ENCODE measurements at places on chromosomes 13 and 19.

DNA sequence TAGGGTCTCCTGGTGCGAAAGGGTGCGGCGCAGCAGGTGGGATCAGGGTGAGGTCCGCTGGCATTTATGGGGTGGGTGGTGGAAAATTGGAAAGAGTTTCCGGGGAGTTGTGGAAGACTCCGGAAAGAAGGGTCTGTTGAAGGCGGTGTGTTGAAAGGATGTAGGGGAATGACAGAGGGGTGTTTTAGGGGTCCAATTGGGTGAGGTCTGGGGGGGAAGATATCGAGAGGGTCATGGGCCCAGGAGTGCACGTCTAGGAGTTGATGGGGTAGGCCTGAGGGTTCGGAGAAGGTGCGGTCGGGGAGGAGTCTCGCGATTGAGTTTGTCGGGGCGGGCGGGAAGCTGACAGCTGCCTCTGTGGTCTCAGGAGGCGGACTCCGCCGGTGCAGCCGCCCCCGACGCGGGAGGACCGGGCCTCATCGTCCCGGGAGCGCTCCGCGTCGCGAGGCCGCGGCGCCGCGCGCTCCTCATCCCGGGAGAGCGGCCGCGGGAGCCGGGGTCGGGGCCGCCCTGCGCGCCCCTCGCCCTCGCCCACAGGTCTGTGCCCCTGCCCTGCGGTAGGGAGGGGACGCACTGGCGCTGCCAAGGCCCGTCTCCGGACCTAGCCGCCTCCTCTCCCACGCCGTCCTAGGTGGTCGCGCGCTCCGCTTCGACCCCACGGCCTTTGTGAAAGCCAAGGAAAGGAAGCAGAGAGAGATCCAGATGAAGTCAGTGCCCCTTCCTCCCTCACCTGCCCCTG is 7.0 kb downstream of the PGLYRP1 start:
- DNase-seq: peak; percentile 56

DNA sequence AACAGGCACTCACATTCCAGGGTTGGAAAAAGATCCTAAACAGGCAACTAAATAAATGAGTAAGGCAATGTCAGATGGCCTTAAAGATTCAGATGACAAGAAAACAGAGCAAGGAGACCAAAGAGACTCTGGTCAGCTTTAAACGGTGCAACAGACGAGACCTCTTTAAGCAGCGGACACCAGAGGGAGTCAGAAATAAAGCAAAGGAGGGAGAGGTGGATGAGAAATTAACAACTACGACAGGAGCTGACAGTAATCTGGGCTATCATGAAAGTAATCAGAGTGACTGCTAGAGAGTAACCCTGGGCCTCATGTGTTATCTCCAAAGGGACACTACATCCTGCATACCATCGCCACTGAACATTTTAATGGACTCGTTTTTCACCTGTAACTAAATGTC is 1.1 kb downstream of the ZNF550 start:
- peak; percentile 15 for DNase-seq

- no peak for DNase-seq
Measured at GRCh38 chr13:112686987-112687386, 2.9 kb upstream of the ATP11A start.

DNA sequence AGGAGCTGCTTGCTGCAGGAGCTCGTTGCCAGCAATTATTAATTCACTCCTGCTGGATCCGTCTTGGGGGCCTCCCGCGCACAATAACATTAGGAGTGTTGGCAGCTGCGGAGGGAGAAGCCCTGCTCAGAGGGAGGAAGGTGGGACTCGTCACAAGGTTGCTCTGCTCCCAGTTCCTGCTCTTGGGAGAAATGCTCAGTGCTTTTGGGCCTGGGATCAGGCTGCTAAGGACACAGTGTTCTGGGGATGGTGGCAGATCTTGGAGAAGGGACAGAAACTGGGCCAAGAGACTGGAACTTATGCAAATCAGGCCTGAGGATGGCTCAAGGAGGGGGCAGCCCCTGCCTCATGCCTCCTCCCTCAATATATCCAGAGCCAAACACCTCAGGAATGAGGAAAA is 78.9 kb upstream of the OLFM4 start:
- DNase-seq: no peak

DNA sequence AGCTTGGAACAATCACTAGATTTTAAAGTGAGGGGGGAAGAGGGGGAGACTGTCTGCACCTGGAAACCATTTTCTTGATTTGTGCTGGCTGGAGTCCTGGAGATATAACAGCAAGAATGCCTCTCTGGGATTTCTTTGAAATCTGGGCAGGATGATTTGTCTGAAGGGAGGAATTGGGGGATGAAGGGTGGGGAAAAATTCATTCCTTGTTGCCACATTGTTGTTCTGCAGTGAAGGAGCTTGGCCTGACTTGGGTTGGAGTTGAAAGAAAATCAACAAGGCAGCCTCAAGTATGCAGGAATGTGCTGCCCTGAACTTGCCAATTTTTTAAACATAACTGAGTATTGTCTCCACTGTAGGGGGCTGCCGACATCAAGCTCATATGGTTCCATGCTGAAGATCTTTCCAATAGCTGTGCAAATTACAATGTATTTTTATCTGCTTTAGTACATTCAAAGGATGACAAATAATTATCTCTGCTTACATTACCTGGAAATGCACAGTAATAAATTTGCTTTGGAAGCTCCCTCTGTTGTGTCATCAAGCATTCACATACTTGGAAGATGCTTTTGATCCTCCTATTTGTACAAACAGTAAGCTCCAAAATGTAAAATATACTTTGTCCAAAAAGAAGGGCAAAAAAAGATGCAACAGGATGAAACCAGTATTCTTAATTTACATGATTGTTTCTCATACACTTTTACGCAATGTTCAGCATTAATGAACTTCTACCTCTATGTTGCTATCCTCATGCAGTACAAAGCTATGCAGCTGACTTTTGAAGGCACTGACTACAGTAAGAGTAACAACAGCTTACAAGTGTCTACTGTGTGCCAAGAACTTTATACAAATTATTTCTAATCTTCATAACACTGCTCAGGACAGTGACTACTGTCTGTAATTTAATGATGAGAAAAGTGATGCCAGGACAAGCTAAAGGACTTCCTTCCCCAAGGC is 627.9 kb upstream of the KLF12 start:
- peak; percentile 6 for DNase-seq

DNA sequence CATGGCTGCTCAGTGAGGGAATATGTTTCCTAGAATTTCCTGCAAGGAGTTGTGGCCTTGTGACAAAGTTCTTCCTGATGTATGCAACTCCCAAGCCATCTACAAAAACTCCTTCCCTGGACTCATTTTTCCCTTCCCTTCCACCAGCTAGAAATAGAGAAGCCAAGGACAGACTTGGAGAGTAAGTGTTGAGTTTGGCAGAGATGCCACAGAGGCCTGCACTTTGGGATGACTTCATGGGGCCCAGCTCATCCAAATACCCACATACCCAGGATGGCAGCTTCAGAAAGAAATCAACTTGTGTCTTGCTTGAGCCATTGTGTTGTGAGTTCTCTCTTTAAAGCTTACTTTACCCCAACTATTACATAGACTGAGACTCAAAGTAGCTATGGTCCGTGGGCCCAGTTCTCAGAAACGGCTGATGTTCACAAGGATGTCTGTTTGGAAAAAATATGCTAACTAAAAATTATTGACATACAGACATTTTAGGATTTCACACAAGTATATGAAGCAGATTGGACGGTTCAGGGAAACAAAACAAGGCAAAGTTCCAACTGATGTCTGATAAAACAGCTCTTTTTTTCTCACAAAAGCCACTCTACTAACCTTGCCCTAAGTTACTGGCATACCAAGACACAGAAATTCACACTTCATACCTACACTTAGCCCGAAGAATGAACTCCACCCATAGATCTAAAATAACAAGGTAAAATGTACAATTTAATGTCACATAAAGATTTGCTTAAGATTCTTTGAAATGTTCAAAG is 107.9 kb downstream of the NALCN start:
- no peak for DNase-seq

DNA sequence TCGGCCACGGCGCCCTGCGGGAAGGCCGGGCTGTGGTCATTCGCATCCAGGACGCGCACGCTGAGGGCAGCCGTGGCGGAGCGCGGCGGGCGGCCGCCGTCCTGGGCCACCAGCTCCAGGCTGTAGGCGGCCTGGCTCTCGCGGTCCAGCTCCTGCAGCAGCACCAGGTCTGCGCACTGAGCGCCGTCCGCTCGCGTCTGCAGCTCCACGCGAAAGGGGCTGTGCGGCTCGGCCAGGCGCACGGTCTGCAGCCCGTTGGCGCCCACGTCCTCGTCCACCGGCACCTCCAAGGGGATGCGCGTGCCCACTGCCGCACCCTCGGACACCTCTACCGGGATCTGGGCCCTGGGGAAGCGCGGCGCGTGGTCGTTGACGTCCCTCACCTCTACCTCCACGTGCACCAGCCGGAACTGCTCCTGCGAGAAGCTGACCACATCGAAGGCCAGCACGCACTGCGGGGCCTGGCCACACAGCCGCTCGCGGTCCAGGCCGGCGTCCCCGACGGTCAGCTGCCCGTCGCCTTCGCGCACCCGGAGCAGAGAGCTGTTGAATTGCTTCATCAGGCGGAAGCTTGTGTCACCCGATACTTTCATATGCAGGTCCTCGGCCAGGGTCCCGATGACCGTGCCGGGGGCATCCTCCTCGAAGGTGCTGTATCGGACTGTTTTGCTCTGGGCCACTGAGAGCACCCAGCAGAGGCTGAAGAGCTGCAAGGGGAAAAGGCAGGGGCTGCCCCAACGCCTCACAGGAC is 583 bp downstream of the PCDH8 start:
- peak; percentile 33 for DNase-seq

DNA sequence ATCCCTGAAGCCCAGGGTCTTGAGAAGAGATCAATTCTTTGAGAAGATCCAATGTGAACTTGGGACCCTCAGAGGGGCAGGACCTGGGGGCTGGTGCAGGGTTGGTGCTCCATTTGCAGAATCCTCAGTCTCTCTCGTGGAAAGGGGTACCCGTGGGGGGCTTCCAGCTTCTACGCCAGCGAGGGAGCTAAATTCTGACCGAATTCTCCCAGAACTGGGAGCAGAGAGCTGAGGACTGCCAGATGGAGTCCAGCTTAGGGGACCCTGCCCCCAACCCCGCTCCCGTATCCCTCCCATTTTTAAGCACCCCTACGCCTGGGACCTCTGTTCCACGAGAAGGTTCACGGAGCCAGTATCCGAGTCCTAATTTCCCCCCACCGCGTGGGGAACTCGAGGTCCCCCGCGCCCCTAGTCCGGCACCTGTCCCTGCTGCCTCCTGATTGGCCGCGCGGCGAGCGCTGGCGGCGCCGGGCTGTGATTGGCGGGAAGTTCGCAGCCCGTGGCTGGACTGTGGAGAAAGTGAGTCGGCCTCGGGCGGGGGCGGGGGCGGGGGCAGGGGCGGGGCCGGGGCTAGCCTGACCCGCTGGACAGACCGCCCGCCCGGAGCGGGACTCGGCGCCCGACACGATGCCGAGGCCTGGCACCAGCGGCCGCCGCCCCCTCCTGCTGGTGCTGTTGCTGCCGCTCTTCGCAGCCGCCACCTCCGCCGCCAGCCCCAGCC is 4.4 kb upstream of the LTBP4 start:
- DNase-seq: peak; percentile 80

GRCh38 chr13:95191821-95192563 is 109.3 kb downstream of the ABCC4 start:
- peak; percentile 91 for DNase-seq

DNA sequence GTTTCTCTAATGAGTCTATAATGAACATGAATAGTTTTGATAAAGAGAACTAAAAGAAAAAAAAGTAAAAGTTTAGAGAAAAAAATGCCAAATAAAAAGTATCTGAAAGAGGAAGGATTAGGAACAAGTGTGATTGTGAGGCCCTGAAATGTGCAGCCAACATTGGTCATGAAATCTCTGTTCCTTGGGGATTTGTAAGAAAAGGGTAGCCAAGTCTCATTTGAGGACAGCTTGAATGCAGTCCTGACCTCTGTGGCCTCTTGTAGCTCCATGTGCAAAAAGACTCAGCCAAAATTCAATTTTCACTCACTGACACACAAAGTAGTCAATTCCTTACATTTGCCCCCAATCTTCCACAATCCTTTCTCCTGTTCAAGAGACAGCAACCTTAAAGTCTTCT is 167.9 kb downstream of the KLF12 start:
- no peak for DNase-seq

DNA sequence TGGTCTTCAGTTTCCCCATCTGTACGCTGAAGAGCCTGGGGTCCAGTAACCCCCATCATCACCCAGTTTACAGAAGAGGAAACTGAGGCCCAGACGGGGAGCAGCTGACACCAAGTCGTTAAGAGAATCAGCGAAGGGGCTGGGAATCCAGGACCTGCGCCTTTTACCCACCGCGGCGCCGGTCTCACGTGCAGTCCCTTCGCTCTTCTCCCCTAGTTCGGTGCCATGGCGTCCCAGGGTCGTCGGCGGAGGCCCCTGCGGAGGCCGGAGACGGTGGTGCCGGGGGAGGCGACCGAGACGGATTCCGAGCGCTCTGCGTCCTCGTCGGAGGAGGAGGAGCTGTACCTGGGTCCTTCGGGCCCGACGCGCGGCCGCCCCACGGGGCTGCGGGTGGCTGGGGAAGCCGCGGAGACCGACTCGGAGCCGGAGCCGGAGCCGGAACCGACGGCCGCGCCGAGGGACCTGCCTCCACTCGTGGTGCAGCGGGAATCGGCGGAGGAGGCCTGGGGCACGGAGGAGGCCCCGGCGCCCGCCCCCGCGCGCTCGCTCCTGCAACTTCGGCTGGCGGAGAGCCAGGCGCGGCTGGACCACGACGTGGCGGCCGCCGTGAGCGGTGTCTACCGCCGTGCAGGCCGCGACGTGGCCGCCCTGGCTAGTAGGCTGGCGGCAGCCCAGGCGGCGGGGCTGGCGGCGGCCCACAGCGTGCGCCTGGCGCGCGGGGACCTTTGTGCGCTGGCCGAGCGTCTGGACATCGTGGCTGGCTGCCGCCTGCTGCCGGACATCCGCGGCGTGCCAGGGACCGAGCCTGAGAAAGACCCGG is 698 bp downstream of the BLOC1S3 start:
- DNase-seq: no peak

DNA sequence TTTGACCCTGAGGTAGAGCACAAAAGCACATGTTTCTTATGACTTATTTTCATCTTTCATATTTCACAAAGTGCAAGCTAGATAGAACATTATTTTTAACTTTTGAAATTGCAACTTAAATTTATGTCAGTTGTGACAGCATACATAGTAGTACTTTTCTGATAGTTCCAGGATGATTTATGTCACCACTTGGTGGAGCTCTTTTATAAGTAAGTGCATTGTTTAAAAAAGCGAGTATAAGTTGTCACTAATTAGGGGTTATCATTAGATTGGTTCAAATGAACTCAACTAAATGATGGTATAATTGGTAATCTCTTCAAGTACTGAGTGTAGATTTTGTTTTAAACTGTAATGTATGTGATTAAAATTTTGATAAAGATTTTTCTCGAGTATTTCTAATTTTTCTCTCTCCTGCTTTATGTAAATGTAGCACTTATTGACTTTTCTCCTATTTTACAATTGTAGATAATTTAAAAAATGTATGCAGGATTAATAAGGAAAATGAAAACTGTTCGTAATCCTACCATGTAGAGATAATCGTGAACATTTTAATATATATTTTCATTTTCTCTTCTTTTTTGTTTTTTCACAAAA is 31.1 kb downstream of the RB1 start:
- peak; percentile 45 for DNase-seq

GRCh38 chr19:42353341-42354015 is 28.0 kb downstream of the MEGF8 start:
- no peak for DNase-seq

Measured in GM23338 (cell line).